ENCODE measurements at places on chromosomes 4 and X.

- no peak for DNase-seq
Observed at GRCh38 chrX:115616943-115617563, 56.1 kb downstream of the PLS3 start.

- no peak for DNase-seq
Observed at GRCh38 chr4:11701966-11702725, 273.5 kb upstream of the HS3ST1 start.

GRCh38 chr4:7414736-7415510 lies 19.8 kb downstream of the PSAPL1 start:
- DNase-seq: no peak

DNA sequence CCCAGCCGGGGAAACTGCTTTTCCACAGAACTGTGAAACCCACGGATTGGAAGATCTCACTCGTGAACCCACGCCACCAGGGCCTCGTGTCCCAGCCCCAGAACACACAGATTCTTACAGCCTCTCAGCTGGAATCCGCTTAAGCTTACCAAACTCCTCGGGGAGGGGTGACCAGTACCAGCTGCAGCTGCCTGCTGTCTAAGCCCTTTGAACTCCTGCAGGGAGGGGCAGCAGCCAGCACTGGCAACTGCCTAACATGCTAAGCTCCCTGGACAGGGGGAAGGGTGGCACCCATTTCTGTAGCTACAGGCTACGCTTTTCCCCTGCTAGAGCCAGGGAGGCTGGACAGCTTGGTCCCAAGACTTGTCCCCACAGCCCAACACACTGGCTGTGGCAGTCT lies 38.4 kb downstream of the TBL1X start:
- no peak for DNase-seq

- DNase-seq: no peak
Observed at GRCh38 chrX:14832151-14832550, 40.7 kb downstream of the FANCB start.

DNA sequence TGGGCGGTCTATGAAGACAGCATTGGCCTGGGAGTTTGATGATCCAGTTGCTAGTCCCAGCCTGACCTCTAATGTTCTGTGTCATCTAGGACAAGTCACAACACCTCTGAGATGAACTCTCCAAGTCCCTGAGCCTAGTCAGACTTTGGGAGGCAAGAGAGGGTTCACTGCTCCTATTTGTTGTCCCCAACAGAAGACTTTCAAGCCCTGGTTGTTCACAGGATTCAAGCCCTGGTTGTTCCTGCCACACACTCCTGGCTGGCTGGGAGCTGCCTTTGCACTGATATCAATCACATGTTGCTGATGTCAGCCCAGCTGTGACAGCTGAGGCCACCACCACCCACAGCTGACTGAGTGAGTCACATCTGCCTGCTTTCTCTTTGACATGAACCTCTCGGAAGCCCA lies 253.2 kb upstream of the RASGEF1B start:
- no peak for DNase-seq
